ENCODE measurements at places on chromosomes 1 and 21.

DNA sequence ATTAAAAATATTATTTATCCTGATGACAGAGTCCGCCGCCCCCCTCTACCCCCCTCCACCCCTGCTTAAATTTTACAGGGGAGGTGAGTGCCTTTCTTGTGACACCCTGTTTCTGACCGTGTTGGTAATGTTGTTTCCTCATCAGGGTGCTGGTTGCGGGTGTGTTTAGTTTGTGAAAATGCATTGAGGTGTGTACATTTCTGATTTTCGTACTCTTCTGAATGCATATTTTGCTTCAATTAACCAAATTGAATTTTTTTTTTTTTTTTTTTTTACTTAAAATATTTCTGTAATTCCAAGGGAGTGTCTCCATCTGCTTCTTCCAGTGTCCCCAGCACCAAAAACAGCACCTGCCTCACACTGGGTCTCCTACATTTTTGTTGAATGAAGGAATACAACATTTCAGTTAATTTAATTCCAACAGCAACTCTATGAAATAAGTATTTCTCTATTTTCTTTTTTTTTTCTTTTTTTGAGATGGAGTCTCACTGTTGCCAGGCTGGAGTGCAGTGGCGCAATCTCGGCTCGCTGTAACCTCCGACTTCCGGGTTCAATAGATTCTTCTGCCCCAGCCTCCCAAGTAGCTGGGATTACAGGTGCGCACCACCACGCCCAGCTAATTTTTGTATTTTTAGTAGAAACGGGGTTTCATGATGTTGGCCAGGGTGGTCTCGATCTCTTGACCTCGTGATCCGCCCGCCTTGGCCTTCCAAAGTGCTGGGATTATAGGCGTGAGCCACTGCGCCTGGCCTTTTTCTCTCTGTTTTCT, 5.6 kb upstream of the SLC2A1 start:
- DNase-seq: no peak

- no peak for DNase-seq
Measured at GRCh38 chr1:202981939-202982338, 14.9 kb upstream of the CYB5R1 start.

GRCh38 chr1:202540448-202540847, 169.8 kb downstream of the SYT2 start:
- no peak for DNase-seq

DNA sequence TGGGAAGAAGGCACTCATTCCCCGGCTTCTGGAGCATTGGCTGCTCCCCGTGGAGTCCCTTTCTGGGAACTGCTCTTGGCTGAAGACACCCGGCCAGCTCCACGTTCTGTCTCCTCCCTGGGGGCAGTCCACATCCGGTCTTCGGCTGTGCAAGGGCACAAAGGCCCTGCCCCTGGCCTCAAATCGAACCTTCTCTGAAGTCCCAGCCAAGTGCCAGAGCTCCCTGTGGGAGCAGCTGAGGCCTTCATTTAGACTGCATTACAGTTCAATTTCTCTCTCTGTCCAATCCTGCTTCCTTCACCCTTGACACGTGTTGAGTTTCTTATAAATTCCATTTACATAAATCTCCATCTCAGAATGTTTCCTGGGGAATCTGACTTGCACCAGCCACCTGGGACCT, 132.9 kb upstream of the POU3F1 start:
- no peak for DNase-seq

DNA sequence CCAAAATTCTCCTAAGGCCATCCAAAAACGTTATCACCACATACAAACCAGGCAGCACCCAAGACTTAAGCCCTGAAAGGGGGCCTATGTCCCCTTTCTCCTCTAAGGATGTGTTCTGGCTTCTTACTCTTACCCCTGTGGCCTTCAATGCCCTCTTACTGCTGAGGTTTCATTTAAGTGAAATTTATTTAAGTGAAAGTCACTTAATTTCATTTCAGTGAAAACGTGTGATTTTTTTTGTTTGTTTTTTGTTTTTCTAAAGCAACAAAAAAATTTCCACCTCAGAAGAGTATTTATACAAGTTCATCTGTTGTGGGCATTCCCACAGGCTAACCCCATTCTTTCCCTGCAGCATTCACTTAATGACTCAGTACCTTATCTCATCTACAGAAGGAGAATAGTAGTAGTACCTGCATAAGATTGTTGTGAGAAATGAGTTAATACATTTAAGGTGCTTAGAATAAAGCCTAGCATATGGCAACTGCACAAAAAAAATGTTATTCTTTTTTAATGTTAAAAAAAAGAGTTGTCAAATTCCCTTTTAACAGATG, 220.6 kb downstream of the CHRM3 start:
- DNase-seq: no peak

DNA sequence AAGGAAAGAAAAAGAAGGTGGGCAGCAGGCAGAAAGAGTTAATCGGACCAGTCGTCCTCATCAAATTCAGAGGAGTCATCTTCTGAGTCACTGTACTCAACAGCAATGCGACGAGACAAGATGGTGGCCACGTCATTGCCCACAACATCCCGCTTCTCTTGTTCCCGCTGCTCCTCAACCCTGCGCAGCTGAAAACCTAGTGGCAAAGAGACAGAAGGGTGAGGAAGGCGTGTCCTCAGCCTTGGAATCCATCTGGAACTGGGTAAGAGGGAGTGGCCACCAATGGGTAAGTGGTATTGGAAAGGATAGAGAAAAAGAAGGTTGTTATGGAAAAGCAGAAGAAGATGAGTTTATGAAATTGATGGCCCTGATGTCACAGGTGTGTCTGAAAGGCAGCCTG, 15.7 kb downstream of the GPR3 start:
- DNase-seq: no peak

DNA sequence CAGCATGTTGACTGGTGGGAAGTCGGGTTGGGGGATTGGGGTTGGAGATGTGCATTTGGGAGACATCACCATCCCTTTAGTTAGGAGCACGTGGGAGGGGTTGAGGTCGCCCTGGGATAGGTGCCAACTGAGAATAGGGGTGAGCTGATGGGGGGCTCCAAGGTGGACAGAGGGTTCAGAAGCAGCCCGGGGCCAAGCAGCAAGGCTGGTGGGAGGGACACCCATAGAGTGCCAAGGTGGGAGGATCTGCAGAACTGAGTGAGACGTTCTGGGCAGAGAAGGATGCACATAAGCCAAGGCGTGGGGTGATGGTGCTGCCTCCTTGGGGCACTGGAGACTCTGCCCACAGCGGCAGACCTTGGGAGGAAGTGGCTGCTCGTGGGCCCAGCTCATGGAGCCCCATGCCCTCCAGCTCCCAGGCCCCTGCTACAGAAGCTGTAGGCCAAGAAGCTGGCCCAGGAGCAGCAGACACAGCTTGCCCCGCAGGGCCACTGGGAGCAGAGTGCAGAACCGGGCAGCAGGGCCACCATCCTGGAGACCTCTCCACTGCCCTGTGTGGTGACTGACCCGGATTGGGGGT, 31.4 kb upstream of the PKP1 start:
- no peak for DNase-seq

DNA sequence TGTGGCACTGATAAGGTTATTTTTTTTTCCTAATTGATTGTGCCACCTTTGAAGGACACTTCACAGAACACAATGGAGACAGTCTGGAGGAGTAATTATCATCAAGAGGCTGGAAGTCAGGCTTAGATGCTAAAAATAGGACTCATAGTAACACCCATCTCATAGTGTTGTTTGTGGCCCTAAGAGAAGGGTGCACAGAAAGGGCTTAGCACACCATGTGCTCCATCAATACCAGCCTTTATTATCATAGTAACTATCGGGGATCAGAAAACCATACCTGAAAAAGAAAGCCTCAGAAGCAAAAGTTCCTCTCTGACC, 11.9 kb downstream of the NIPAL3 start:
- no peak for DNase-seq

DNA sequence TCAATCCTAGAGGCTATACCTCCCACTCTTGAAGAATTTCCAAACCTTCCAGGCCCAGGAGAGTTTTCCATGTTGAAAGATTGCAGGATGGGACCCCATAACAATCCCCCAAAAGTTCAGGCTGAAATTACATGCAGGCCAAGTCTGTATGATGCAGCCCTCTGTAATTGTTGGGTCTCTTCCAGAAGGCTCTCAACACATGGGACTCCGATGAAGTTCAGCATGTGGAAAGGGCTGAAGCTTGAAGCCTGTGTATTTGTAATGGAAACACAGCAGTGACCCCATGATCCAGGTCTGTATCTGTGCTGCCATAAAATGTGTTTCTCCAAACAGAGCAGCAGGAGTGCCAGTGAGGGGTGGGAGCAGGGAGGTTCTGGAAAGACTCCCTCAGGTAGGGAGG, 202.5 kb upstream of the LYPLAL1 start:
- DNase-seq: no peak

GRCh38 chr1:234593771-234594504, 16.0 kb downstream of the IRF2BP2 start:
- DNase-seq: no peak

- DNase-seq: no peak
Measured at GRCh38 chr21:28325618-28326017, 667.1 kb downstream of the LTN1 start.

DNA sequence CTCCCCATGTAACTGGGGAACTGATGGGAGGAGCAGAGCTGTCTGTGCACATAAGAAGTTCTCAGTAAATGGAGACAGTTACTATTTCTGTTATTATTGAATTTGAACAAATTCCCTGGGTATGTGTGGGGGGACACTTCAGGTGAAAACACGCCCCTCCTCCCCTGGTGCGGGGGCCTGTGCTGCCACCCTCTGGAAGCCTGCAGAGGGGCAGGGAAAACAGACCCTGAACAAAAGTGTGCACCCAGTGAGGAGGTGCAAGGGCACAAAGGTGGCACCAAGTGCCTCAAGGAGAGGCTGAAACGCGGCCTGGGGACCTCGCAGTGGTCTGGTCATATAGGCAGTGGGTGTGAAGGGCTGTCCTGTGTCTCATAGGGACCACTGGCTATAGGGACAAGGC, 18.2 kb upstream of the NADK start:
- DNase-seq: no peak

GRCh38 chr1:16014509-16015482, 3.0 kb downstream of the HSPB7 start:
- DNase-seq: no peak

DNA sequence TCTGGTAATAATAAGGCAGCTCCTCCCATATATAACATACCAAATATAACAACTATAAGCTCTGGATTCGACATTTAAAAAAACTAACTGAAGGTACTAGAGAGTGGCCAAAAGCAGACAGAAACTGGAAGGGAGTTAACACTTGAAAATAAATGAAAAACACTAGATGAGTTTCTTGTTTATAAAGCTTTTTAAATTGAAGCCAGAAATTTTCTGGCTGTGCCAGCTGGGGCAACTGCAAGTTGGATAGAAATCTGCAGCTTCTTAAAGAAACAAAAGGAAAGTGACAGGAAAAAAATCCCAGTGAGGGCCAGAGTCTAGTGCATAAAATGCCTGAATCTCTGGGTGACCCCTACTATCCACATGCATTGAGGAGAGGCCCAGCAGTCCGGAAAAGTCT, 432.7 kb downstream of the SMYD3 start:
- no peak for DNase-seq

- peak; percentile 59 for DNase-seq
Measured at GRCh38 chr1:223363057-223363855, 720 bp downstream of the SUSD4 start.

DNA sequence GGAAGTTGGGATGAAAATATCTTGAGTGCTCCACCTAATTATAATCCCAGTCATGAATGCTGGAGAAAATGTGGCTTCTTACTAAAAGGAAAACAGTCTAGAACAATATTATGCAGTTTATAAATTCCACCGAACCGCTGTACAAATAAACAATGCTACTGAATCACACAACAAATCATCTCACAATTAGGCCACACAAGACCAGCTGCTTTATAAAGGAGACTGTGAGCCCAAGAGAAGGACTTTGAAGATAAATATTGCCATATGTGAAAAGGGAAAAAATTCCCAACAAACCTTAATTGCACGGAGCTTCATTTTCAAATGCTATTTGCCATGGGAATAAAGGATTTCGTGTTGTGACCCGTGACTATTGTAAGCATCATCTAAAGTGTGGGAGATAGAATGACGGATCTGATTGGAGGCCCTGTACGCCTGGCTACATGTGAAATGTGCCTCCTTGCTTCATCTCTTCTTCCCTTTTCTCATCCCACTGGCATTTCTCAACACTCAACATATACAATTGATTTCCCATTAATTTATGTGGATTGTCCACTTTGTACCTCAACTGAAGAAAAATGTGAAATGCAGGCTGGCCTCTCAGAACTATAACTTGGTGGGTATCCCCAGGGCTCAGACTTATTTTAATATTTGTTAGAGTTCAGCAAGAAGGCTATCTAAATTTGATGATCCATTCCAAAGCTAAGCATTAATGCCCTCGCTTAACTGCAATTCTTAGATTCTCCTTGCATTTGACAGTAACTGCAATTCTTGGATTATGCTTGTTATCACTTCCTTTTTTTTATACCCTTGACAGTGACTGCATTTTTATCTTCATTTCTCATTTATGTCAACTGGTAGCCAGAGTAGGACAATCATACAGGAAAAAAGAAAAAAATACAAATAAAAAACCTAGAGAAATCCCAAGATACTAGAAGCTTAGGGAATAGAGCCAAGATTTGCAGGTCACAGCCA, 122.3 kb downstream of the TGFB2 start:
- no peak for DNase-seq

DNA sequence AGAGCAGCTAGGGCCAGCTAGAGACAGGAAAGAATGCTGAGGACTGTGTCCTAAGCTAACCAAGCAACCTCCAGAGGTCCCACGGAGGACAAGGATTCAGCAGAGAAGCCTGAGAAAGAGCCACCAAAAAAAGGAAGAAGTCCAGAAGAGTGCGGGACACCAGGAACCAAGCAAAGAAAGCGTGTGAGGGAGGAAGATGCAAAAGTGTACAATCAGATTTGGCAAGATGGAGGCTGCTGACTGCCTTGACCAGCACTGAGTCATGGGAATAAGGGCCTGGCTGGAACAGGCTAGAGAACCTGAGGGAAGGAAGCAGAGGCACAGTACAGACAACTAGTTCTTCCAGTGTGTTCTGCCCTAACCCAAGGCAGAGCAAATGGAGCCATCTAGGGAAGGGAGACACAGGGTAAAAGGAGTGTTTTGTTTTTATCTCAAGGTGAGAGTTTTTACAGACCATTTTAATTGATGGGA, 18.5 kb downstream of the TP53BP2 start:
- DNase-seq: no peak

- no peak for DNase-seq
Measured at GRCh38 chr1:245710961-245711903, 556.4 kb downstream of the KIF26B start.
